Stimulated activated naive CD8-positive, alpha-beta T cell treated with anti-CD3 and anti-CD28 coated beads, Interleukin-15, amount 100 ng/mL, for 72 hours (primary cell): ENCODE measurements at places on chromosomes 1 and 21.

DNA sequence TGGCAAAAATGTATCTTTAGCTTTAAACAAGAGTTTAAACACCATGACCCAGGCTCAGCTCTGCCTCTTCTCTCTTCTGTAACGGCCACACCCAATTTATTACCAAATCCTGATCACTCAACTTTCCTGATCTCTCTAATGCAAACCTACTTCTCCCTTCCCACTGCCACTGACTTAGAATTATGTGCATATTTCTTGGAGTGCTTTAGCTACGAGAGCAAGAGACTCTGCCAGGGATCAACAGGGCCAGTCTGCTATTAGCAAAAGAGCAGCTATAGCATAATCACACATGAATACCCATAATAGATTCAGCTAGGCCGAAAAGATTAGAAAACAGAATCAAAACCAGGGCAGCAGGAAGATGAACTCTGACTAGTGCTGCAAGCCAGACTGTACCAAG, 215.5 kb downstream of the MRPL39 start:
- DNase-seq, result no peak

- no peak for DNase-seq
Observed at GRCh38 chr21:33856893-33857527, 58.6 kb downstream of the ATP5PO start.

DNA sequence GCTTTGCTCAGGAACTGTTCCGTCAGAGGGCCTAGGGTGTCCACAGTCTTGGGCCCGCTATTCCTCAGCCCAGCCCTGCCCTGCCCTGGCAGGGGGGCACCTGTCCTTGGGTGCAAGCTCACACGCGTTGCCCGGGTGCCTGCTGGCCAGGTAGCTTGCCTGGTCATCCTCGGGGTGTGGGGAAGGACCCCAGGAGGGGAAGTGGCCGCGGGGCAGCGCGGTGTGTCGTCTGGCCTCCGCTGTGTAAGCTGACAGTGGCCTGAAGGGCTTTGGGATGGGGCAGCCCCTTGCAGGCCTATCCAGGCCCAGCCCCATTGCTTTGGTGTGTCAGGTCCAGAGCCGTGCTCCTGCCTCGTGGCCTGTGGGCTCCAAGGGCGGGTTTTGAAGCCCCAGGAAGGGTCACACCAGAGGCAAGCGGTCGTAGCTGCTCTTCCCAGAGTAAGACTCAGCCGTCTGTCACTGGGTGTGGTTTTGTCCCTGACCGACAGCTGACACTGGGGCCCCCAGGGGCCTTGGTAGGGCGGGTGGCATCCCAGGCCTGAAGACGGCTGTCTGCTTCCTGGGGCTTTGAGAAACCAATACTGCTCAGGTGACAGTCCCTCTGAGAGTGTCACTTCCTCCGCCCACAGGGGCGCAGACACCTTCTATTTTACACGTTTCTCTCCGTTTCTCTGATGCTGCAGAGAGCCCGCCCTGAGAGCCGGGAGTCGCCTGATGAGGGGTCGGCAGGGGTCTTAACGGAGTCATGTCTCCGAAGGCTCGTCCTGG, 72.1 kb downstream of the SKI start:
- DNase-seq, result peak; percentile 78

GRCh38 chr1:177771688-177772087, 198.2 kb downstream of the SEC16B start:
- no peak for DNase-seq
